ENCODE measurements at places on chromosomes 16 and 17.

DNA sequence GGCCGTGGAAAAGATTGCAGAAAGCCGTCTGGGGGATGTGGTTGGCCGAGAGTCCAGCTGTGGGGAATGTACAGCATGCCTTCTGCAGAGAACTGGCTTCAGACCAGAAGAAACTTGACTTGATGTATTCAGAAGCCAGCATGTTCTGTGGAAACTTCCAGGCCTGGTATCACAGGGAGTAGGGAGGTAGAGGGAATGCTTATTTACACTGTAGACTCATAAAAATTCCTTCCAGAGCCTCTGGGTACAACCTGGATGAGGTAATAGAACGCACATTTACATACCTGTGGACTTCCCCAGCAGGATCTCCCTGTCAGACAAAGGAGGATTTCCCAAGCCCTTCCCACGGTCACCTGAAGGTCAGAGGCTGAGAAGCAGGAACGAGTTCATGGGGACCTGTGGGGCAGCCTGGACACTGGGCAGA lies 11.8 kb upstream of the GAS7 start:
- no peak for DNase-seq

- DNase-seq = no peak
Observed at GRCh38 chr17:69947027-69947759, 127.8 kb upstream of the KCNJ16 start.

DNA sequence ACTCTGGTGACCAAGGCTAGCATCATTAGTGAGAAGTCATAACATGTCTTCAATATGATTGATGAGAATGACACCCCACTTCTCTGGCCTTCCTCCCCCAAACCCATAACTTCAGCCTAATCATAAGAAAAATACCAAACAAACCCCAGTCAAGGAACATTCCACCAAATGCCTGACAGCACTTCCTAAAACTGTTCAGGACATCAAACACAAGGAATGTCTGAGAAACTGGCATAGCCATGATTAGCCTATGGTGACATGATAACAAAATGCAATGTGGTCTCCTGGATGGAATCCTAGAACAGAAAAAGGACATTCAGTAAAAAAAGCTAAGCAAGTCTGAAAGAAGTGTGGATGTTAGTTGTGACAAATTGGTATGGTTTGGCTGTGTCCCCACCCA lies 24.7 kb upstream of the TBX4 start:
- DNase-seq = no peak

DNA sequence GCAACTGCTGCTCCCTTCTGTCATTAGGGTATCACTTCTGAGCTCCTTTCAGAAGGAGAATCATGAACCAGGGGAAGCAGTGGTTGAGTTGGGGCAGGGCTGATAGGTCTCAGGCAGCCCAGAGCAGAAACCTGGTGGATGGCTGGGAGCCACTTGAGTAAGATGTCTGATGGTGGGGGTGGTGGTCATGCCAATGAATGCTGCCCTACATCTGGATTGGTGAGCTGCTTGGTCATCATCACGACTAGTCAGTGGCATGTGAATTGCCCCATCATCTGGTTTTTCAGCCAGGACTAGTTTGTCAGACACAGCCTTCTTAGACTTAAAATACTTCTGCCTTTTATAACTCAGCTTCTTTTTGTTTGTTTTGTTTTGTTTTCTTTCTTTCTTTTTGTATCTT lies 2.6 kb downstream of the GID4 start:
- no peak for DNase-seq

DNA sequence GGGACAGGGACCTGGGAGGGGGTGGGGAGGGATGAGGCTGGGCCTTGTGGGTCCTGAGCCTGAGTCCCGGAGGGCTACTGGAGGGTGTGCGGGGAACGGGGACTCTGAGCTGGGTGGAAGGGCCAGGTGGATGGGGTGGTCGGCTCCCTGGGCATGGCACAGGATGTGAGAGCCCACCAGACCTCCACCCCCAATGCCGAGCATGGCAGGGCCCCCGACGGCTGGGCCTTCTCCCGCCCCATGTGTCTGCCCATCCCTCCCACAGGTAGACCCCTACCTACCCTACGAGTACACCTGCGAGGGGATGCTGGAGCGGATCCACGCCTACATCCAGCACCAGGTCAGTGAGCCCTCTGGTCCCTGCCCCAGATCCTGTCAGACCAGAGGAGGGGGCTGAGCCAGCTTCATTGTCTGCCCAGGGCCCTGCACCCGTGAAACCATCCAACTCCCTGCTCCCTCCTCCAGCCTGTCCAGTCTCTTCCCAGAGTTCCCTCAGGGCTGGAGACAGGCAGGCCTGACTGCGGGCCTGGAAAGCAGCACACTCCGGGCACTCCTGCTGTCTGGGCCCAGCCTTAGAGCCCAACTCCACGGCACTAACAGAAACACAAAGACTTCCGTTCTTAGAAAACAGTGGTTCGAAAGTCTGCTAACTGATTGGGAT lies 78.0 kb downstream of the MGAT5B start:
- DNase-seq = no peak

- no peak for DNase-seq
Observed at GRCh38 chr17:81957691-81958432, 3.1 kb downstream of the NOTUM start.

DNA sequence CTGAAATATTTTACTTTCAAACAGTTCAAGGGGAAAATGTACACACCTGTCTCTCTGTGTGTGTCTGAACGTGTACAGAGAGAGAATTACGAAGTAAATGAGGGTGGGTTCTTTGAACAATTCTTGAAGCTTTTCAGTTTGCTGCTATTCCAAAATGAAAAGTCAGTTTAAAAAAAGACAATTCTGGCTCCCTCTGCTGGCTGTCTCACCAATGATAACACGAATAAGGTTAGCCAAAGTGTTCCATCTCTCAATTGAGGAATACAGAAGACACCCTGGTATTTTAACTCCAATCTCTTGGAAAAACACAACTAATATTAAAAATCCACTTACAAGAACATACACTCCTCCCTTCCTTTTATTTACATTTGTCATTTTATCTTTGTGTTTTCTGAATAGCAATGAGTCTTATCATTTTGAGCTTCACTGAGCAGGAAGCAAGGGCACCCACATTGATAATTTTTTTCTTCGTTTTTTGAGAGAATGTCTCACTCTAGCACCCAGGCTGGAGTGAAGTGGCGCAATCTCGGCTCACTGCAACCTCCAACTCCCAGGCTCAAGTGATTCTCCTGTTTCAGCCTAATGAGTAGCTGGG lies 20.5 kb downstream of the EFTUD2 start:
- DNase-seq = no peak

GRCh38 chr17:21247552-21248258 lies 5.5 kb downstream of the NATD1 start:
- DNase-seq = no peak

- no peak for DNase-seq
Observed at GRCh38 chr16:674214-674881, 1.1 kb upstream of the RHBDL1 start.

- no peak for DNase-seq
Observed at GRCh38 chr16:78962457-78962929, 638.0 kb downstream of the MAF start.

DNA sequence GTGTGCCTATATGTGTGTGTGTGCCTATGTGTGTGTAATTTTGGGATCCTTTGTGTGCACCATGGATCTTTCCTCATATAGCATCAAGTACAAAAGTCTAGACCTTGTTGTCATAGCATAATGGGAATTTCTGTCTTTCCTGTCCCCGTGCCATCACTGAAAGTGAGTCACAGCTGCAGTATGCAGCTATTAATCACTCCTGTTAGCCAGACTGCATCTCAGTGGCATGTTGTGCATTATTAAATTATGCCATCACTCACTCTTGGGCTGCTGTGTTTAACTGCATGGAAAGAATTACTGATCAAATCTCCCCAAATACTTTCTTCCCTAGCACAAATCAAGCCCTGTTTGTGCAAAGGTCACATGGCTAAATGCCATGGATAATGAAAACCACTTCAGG lies 92.4 kb downstream of the CBLN1 start:
- no peak for DNase-seq

- DNase-seq = no peak
Observed at GRCh38 chr16:87384162-87384874, 742 bp upstream of the FBXO31 start.

- DNase-seq = no peak
Observed at GRCh38 chr17:34862384-34862783, 98.9 kb downstream of the CCT6B start.

DNA sequence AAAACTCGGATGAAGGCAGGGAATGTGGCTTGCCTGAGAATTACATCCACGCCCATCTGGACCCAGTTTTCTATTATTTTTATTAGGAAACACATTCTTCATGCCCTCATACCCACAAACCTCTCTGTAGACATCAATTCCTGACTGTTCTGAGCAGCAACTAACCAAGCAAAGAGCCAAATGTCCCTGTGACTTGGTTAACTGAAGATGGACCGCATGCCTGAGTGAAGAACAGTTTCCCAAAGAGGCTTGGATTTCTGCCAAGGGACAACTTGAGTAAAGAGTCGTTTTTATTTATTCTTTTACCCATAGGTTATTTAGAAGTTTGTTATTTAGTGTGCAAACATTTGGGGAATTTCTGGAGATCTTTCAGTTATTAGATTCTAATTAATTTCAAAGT lies 259.8 kb downstream of the GRIN2A start:
- DNase-seq = no peak

DNA sequence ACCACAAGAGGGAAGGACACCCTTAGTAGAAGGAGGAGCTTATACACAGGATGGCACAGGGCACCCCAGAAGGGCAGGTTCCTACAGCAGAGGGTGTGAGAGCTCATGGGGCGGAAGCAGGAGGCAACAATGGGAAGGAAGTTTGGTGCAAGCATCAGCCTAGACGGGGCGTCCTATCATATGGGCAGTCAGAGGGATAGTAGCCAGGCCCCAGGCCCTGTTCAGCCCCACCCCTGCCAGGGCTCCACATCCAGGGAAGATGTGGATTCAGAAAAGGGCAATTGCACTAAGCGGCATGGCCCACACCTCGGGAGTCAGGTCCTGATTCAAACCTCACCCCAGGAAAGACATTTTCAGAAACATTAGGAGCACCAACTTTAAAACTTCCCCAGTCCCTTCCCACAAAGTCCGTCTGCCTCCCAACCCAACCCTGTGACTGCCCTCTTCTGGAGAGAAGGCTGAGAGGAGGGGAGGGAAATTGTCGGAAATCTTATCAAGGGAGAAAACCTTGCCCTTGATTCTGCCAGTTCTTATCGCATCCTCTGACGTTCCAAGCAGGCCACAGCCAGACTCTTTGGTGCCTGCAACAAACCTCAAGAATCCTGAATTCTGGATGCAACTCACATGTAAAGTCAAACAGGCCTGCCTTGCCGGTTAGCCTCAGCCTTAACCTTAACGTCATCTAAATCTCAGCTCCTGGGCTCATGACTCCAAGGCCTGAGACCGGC lies 198.8 kb upstream of the CDH5 start:
- no peak for DNase-seq

- DNase-seq = no peak
Observed at GRCh38 chr16:59154295-59154694, 420.2 kb upstream of the GOT2 start.

DNA sequence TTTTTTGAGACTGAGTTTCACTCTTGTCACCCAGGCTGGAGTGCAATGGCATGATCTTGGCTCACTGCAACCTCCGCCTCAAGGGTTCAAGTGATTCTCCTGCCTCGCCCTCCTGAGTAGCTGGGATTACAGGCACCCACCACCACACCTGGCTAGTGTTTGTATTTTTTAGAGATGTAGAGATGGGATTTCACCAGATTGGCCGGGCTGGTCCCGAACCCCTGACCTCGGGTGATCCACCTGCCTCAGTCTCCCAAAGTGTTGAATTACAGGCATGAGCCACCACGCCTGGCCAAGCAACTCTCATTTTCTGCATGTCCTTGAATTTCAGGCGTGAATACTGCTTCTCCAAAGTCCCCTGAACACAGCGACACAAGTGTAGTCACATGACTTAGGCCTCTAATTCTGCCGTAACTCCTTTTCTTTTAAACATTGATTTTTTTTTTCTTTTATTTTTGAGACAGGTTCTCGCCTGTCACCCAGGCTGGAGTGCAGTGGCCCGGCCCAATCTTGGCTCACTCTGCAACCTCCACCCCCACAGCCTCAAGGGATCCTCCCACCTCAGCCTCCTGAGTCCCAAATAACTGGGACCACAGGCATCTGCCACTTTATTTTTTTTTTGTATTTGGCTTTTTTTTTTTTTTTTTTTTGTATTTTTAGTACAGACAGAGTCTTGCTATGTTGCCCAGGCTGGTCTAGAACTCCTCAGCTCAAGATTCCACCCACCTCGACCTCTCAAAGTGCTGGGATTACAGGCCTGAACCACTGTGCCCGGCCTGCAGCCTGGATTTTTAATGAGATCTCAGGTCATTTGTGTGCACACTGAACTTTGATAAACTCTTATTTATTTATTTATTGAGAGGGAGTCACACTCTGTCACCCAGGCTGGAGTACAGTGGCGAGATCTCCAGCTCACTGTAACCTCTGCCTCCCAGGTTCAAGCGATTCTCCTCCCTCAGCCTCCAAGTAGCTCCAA lies 124.6 kb downstream of the KCNJ18 start:
- no peak for DNase-seq

DNA sequence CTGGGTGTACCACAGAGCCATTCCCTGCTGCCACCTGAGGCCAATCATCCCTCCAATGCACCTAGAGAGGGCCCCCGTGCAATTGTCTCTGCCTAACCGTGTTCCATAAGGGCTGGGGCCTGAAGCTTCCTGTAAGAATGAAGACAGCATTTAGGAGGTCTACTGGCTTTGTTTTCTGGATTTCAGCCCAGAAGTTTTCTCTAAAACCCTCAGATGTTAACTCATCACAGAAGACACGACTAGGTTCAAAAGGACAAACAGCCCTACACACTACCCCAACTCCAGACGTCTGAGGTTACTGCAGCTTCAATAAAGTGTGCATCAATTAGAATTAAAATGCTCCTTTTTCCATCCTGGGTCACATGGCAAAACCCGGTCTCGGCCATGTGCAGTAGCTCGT lies 10.8 kb upstream of the DRG2 start:
- no peak for DNase-seq

GRCh38 chr17:34711646-34712045 lies 132.3 kb downstream of the TMEM132E start:
- DNase-seq = no peak

DNA sequence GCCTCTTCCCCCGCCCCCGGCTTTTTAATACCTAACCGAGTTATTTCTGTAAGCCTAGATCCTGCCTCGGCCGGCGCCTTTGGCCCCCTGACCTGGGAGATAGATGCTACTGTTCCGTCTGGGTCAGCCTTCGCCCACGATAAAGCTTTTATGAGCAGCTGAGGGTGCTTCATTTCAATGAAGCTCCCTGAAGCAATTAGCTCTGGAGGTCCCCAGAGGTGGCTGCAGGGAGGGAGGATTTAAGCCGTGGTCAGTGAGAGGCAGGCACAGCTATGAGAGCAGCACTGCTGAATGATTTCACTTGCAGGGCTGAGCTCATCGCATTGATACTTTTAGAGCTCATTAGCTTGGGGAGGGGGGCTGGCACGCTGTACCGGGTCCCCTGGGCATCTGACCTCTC lies 89.4 kb downstream of the RPA1 start:
- no peak for DNase-seq

- DNase-seq = no peak
Observed at GRCh38 chr17:9520649-9521048, 55.0 kb downstream of the STX8 start.

- DNase-seq = no peak
Observed at GRCh38 chr17:34519282-34519681, 60.1 kb upstream of the TMEM132E start.
